Skeletal muscle tissue (tissue), 5 donors: ENCODE measurements at places on chromosomes 4 and X. TPM values are rescaled to one million over a fixed set of nuclear protein-coding genes. Genes with fewer than 3 reads are reported as not detected.

Gene MAGEB16
- total RNA-seq: not detected

Gene NWD2
- total RNA-seq: not detected

Gene ADH1C
- 13.0 TPM for total RNA-seq

Gene P2RY8
- 0.52 TPM for total RNA-seq

Gene OTC
- total RNA-seq: not detected

Gene AFAP1
- 29.2 TPM for total RNA-seq

Gene KLB
- total RNA-seq: 1.0 TPM

Gene WDR19
- total RNA-seq: 17.2 TPM

Gene FAM133A
- under 0.01 TPM for total RNA-seq

Gene VCX
- total RNA-seq: not detected

Gene TXK
- 0.52 TPM for total RNA-seq

Gene FDCSP
- total RNA-seq: not detected

Gene RTL5
- 3.1 TPM for total RNA-seq

Gene MFAP3L
- 1.6 TPM for total RNA-seq

Gene VCX2
- not detected for total RNA-seq

Gene CFAP299
- 0.52 TPM for total RNA-seq

Gene MAGEA9B
- total RNA-seq: not detected

Gene MAPK10
- total RNA-seq: 8.9 TPM

Gene CLDN34
- not detected for total RNA-seq

Gene KIF4A
- 3.7 TPM for total RNA-seq

Gene SYTL4
- total RNA-seq: 2.6 TPM

Gene CISD2
- total RNA-seq: 21.9 TPM

Gene IL2
- total RNA-seq: not detected

Gene TLR10
- total RNA-seq: 0.52 TPM

Gene CRMP1
- 5.7 TPM for total RNA-seq

Gene REPS2
- 7.8 TPM for total RNA-seq

Gene ASB11
- total RNA-seq: 15.1 TPM

Gene KLF3
- 20.9 TPM for total RNA-seq

Gene KIT
- 11.5 TPM for total RNA-seq

Gene ARHGAP6
- total RNA-seq: 8.4 TPM

Gene PFKFB1
- total RNA-seq: not detected

Gene TRAM1L1
- 5.7 TPM for total RNA-seq

Gene HERC6
- total RNA-seq: 2.6 TPM
